ENCODE measurements at places on chromosomes 5 and 9.

GRCh38 chr5:73422164-73422563 lies 26.4 kb downstream of the FOXD1 start:
- DNase-seq = no peak

DNA sequence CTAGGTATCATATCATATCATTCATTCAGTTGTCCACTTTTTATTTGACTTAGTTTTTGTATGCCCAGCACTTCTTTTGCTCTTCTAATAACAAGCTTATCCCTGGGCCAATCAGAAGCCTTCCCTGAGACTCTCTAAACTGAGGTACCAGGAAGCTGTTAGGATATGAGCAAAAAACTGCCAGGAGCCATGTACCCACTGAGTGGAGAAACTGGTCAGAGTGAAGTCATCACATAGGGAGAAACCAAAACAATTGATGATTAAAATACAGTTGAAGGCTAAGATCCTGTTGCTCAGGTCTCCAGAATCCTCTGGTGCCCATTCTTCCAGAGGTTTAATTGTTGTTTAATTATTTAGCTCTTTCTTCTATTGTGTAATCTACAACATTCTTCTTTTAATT lies 120.2 kb downstream of the KIAA0825 start:
- DNase-seq = no peak

DNA sequence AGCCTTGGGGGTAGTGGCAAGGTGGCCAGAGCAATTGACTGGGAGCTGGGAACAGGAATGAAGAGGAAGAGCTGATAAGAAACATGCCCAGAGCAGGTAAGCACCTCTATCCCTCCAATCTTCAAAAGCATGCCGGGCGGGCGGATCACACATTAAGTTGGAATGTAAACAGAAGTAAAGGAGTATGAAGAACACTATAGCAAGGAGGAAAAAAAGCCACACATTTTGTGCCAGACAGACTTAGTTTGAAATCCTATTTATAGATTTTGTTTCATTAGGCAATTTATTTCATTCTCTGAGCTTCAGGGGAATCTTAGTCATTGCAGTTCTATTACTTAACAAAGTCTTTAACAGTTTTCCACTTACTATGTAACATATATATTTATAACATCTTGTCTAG lies 173.9 kb upstream of the TNC start:
- peak; percentile 13 for DNase-seq

- no peak for DNase-seq
These were observed 5.2 kb upstream of the NKD2 start for GRCh38 chr5:1003296-1003937.

- DNase-seq = peak; percentile 51
These were observed 405.4 kb upstream of the ACTBL2 start for GRCh38 chr5:57887851-57888621.

GRCh38 chr5:78638423-78638822 lies 10.1 kb downstream of the LHFPL2 start:
- DNase-seq = peak; percentile 98

- DNase-seq = no peak
These were observed 2.6 kb downstream of the PKD2L2 start for GRCh38 chr5:137891849-137892248.

DNA sequence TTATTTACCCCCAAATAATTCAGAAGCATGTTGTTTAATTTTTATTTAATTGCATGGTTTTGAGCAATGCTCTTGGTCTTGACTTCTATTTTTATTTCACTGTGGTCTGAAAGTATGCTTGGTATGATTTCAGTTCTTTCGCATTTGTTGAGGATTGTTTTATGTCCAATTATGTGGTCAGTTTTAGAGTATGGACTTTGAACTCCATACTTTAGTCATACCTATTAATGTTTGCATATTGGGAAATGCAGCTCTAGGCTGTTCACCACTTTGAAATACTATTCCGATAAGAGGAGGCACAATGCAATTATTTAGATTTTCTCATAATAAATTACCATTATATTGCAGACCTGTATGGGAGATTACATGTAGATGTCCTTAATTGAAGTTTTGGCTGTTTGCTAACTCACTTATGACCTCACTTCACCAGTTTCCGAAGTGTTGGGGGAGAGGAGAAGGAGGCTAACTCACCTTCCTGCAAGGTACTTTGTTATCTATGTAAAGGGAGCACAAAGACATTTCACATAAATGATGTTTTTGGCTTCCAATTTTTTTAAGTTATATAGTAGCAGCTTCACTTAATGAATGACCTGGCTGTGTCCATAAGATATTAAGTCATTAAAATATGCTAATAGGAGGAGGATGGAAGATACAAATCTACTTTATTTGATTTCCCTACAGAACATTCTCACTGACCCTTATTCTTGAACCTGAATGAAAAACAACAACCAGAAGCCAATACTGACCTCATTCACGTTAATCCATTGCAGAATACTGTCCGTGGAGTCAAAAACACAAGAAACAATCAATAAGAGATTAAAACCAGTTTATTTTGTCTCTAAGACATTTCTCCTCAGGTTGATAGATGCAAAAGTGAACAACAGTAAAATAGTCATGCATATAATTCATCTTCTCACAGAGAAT lies 970.3 kb upstream of the ARRDC3 start:
- DNase-seq = peak; percentile 66

GRCh38 chr5:96381526-96381925 lies 51.5 kb downstream of the PCSK1 start:
- DNase-seq = no peak

DNA sequence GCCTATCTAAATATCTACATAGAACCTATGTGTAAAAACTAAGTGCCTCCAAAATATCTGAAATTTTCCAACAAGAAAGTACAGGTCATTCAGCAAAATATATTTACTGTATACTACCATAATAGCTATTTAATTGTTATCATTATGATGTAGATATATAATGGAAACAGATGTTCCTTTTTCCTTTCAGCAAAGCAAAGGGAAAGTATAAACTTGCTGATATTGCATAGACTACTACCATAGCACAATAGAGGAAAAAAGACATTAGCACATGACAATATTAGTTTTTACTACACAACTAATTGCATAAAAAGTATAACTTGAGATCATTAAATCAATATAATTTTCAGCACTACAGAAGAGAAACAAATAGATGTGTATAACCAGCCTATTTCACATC lies 14.9 kb downstream of the NR2F1-AS1 start:
- DNase-seq = no peak

DNA sequence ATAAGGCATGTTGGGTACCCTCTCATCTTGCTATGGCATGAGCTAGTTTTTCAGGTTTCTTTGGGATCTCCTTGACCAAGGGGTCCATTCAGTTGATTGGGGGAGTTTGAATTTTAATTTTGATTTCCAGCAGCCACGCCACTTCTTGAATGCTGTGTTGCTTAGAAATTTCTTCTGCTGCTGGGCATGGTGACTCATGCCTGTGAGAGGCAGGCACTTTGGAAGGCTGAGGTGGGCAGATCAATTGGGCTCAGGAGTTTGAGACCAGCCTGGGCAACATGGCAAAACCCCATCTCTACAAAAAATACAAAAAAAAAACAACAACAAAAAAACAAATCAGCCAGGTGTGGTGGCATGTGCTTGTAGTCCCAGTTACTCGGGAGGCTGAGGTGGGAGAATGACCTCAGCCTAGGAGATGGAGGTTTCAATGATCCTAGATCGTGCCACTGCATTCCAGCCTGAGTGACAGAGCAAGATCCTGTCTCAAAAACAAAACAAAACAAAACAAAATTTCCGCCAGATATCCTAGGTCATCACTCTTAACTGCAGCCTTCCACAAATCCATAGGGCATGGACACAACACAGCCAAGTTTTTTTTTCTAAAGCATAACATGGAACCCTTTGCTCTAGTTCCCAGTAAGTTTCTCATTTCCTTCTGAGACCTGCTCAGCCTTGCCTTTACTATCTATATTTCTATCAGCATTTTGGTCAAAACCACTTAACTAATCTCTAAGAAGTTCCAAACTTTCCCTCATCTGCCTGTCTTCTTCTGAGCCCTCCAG lies 17.7 kb downstream of the TMC1 start:
- DNase-seq = no peak

All from fibroblast of gingiva (primary cell).